ENCODE measurements at places on chromosomes 11 and 22.

DNA sequence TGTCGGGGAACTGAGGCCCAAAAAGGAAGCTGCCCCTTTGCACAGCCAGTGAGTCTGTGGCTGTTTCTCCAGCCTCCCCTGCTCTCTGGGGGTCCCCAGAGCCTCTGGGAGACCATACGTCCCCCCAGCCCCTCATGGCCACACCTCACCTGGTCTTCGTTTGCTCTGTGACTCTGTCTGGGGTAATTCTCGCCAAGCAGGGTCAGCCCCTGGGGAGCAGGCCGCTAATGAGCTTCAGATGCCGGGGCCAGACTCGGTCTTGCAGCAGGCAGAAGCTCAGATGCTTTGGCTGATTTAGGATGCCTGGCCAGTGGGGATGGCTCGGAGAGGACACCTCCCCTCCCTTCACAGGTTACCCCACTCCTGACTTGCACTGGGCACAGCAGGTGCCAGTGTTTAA lies 24.1 kb upstream of the WNT11 start:
- DNase-seq = no peak

GRCh38 chr11:14529951-14530350 lies 9.8 kb upstream of the PSMA1 start:
- DNase-seq = no peak

DNA sequence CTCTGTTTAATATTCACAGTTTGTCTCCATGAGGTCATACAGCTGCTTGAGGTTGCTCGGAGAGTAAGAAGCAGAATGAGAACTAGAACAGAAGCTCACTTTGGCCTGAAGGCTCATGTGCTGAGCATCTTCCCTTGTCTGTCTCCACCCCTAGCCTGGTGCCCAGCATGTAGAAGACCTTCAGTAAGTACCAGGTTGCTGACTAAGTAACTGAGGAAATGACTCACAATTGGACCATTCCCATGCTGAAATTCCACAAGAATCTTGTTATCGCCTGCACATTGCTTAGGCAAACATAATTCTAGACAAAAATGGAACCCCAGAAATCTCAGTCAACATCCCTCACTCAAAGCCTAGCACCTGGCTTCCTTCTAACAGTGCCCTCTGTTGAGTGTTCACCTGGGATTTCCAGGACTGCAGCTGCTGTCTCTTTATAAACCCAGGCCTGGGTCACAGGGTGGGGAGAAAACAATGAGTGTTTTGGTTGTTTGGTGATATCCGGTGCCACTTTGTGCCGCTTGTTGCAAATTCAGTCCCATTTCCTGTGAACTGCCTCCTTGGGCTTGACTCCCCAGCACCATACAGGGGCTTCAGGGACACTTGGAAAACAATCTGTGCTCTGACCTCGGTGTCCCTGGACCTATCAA lies 406.8 kb downstream of the ETS1 start:
- no peak for DNase-seq

DNA sequence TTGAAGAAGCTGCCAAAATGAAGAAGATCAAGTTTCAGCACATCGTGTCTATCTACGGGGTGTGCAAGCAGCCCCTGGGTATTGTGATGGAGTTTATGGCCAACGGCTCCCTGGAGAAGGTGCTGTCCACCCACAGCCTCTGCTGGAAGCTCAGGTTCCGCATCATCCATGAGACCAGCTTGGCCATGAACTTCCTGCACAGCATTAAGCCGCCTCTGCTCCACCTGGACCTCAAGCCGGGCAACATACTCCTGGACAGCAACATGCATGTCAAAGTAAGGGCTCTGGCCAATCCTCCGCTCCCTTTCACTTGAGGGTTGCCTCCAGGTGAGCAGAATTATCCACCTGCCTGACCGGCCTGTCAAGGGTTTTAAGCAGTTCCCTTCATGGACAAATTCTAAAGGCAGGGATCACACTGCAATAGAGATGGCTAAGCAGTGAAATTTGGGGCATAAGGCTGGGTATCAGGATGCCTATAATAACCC lies 6.0 kb downstream of the ANKK1 start:
- DNase-seq = no peak

- no peak for DNase-seq
Observed at GRCh38 chr11:72581067-72581466, 93.2 kb downstream of the PDE2A start.

DNA sequence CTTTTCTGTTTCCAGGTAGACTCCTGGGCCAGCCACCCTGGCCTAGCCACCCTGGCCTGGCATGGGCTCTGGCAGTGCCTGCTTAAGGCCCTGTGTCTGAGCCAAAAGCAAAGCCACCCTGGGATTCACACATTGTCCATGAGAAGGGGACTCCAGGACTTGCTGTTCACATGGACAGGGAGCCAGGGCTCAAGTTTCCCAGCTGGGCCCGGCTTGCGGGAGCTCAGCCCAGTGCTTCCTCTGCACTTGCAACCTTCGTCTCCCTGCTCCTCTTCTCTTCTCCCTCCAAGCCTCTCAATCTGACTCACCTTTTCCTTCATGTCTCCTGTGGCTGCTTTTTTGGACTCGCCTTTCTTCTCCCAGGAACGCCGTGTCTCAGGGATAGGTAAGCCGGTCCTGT lies 130.3 kb downstream of the MICAL2 start:
- no peak for DNase-seq

DNA sequence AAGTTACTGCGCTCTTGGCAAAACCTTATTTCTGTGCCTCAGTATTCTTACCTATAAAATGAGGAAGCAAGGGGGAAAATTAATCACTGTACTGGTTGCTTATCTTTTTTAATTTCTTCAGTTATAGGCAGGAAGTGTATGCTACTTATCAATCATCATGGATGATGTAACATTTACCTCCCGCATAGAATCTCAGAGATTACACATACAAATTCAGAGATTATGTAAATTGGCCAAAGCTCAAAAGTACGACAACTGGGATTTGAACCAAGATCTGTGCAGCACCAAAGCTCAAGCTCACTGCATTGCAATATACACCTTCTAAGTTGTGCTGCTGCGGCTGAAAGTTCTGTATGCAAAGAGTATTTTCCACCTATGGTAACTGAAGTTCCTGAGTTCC lies 83.0 kb downstream of the PDHX start:
- no peak for DNase-seq

DNA sequence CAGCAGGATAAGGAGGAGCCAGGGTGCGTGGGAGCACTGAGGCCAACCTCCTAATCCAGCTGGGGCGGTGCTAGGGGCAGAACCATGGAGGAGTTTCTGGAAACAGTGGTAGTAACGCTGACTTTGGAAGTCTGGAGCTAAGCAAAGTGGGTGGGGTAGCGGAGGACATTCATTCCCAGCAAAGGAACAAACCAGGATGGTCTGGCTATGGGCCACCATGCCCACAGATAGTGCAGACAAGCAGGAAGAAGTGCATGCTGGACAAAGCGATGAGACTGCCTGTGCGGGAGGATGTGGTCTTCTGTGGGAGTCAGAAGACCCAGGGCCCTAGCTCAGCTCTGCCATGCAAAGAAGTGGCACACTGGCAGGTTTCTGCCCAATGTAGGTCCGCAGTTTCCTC lies 71.6 kb upstream of the CSNK2A3 start:
- DNase-seq = no peak

- peak; percentile 87 for DNase-seq
Observed at GRCh38 chr22:38272373-38273134, at the start of gene TMEM184B. Gene TMEM184B (minus strand): TSS chr22:38273010. CDS start chr22:38247961, 25,049 bp downstream.

GRCh38 chr11:32307471-32307870 lies 127.9 kb downstream of the WT1 start:
- DNase-seq = no peak

DNA sequence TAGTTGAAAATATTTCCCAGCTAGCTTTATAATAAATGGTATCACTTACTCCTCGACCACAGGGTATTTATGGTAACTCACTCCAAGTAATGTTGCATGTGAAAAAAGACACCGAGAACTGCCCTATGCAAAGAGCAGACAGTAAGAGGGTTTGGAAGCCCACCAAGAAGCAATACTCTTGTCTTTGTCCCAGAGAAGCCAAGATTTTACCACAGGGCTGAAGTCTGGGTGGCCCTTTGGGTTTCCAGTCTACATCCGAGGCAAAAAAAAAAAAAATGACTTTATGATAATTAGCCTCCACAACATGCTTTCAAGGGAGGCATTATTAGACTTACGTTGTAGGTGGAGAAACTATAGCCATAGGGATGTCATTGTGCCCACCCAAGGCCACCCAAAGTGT lies 83.6 kb downstream of the CCDC34 start:
- DNase-seq = no peak

- DNase-seq = no peak
Observed at GRCh38 chr11:71112454-71112853, 139.9 kb downstream of the SHANK2 start.
